ENCODE measurements at places on chromosomes 4 and X.

GRCh38 chrX:21374994-21375707 lies 933 bp downstream of the CNKSR2 start:
- DNase-seq, result peak; percentile 12

DNA sequence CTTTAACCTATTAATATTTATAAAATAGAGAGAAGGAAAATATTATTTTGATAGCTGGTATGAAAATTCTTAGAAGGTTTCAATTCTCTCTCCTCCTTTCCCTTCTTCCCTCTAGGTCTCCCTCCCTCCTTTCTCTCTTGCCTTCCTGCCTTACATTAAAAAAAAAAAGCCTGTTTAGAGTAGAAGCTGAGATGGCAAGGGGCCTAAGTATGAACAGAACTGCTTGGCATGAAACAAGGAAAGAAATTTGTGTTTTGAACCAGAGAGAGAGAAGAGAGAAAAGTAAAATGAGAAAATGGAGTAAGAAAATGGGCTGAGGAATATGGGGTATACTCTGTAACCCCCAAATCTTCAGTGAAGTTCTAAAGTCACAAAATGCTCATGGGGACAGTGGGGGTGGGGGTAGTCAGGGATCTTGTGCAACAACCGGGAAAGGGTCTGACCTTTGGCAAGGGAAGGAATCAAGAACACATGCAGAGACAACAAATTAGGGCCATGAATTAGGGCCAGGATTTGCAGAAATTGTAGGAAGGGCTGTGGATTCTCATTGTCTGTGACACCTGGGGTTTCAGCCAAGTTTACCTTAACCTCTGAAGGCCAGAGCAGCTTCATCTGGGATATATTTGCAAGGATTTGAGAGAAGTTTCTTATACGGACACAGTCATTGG lies 30.6 kb downstream of the SUPT20HL2 start:
- DNase-seq, result no peak

- DNase-seq, result no peak
Observed at GRCh38 chr4:176077561-176077960, 11.9 kb downstream of the WDR17 start.

GRCh38 chr4:26088433-26088928 lies 174.5 kb downstream of the SMIM20 start:
- peak; percentile 55 for DNase-seq
